ENCODE measurements at places on chromosomes 4 and X.

- no peak for DNase-seq
Measured at GRCh38 chrX:97119474-97120109, 235.9 kb downstream of the RPA4 start.

- DNase-seq: no peak
Measured at GRCh38 chr4:111963158-111963700, 182.0 kb upstream of the FAM241A start.

- DNase-seq: no peak
Measured at GRCh38 chr4:26566133-26566532, 17.8 kb upstream of the TBC1D19 start.

DNA sequence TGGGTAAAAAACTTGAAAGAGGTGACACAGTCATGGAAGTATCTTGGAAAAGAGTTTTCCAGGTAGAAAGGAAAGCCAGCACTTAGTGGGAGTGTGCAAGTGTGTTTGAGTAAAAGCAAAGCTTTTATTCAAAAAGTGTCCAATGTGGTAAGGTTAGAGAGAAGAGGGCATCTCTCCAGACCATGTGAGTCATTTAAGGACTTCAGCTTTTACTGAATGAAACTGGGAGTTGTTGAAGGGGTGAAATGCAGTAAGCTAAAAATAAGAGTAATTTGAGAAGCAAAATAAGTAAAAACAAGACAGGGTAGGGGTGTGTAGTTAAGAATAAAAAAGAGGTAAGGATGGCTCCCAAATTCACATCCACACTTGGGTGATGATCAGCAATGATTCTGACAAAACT, 238.9 kb downstream of the SLC7A11 start:
- no peak for DNase-seq

GRCh38 chr4:56648021-56648823, 32.9 kb downstream of the HOPX start:
- DNase-seq: no peak

DNA sequence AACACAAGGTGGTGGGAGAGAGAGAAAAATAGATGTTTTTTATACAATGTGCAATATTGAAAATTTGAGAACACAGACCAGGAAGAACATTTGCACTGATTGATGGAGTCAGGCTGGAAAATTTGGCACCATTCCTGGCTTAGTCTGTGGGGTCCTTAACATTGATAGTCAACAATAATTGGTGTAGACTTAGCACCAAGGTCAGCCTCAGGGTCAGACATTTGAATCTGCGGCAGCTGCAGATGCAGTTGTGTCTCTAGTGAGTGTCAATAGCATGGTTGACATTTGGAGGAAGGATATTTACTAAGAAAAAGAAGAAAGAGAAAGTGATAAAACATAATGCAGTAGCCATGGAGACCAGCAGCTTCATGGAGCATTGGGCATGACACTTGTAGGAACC, 31.5 kb upstream of the GLRA3 start:
- no peak for DNase-seq

DNA sequence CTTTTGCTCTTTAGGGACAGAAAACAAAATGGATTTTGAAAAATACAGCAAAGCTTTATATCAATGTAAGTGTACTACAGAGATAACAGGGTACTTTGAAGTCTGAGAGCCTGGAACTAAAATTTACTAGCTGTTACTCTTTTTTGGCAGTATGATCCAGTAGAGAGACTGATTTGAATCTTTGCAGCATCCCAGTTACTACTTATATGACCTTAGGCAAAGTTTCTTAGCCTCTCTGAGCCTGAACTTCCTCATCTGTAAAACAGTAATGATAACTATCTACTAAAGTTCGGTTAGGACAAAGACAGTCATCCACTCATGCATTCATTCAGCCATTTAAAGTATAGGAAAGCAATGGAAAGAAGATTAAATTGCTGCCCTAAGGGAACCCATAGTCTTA, 10.1 kb downstream of the BRWD3 start:
- no peak for DNase-seq
